ENCODE measurements at places on chromosomes 4 and X.

DNA sequence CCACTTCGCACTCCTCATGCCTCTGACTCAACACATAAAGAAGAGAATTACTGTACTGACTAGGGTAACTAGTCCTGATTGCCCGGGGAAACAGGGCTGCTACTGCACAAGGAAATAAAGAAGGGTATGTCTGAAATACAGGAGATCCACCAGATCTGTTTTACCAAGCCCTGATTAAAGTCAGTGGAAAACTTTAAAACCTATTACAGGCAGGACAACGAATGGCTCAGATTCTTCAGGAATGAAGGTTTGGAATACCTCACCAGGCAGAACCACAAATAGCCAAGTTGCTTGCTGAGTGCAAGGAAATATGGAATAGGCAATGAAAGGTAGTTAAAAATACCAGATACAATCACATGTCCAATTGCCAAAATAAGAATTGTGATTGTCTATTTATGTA, 17.3 kb downstream of the LAMTOR3 start:
- DNase-seq, result no peak

DNA sequence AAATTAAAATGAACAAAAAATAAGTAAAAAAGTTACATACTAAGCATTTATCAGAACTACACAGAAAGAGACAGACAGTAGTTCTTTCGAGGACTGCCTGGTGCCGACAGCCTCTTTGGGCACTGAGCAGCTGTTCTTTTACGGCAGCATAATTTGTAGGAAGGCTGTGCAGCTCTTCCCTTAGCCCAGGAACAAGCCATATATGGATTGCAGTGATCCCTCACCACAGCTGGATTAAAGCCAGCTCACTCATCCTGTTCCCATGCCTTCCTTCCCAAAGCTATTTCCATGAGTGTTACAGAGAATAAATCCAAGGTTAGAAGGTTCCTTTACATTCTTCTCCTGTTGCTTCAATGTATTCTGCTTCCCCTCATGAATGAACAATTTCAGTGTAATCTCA, 71.7 kb downstream of the DDX60L start:
- DNase-seq, result peak; percentile 99

GRCh38 chrX:23752740-23753415, 9.8 kb upstream of the ACOT9 start:
- DNase-seq, result peak; percentile 77

- peak; percentile 7 for DNase-seq
Measured at GRCh38 chr4:182808673-182809416, 108.3 kb downstream of the DCTD start.

- peak; percentile 47 for DNase-seq
Measured at GRCh38 chr4:95256108-95256835, 292.5 kb downstream of the UNC5C start.

GRCh38 chrX:152601848-152602616, 35.7 kb upstream of the GABRQ start:
- DNase-seq, result no peak

- DNase-seq, result no peak
Measured at GRCh38 chrX:2549876-2550275, 49.1 kb upstream of the DHRSX start.

- no peak for DNase-seq
Measured at GRCh38 chr4:46994007-46994405, 625 bp upstream of the GABRA4 start.

DNA sequence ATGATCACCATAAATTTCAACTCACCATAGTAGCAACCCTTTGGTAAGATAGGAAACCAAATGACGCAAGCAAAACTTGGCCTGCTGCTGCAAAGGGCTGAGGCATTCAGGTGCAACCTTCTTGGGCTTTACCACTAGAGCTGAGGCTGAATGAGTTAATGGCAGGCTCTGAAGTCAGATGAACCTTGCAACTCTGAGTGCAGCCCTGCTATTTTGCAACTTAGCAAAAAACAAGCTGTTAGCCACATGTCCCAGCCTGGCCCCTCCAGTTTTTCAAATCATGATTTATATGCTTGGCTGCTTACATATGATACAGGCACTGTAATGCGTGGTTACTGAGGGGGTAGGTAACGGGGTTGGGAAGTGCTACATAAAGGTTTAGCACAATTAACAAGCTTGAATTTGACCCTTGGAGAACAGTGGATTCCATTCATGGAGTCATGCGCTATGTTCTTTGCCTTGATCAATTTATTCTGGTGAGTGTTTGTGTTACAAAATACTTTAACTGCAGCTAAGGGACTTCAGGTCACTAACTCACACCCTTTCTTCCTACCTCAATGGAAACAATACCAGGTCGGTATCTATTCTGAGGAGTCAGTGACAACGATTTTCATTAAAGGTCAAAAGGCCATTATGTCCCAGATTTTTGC, 80.5 kb upstream of the PPARGC1A start:
- no peak for DNase-seq

DNA sequence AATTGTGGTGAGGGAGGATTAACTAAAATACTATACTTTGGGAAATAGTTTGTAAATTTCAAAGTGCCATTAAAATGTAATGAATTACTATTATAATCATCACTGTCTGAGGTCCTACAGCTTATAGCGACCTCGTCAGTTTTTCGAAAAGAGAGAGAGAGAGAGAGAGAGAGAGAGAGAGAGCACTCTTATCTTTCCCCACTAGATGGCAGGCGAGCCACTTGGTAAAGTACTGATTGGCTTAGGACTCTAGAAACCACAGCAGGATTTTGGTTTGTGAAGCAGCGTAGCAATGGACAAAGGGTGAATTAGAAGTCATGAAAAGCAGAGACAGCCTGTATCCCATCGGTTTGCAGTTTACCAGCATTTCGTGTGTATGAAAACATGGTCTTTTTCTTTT, 52.5 kb downstream of the LINC00632 start:
- peak; percentile 66 for DNase-seq

DNA sequence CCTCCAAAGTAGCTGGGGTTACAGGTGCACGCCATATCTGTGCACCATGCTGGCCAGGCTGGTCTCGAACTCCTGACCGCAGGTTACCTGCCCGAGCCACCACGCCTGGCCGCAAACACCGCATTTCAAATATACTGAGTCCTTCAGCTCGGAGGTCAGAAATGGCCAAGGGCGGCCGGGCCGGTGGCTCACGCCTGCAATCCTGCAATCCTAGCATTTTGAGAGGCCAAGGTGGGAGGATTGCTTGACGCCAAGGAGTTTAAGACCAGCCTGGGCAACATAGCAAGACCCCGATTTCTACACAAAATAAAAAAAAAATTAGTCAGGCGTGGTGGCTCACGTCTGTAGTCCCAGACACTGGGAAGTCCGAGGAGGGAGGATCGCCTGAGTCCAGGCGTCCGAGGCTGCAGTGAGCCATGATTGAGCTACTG, 71.9 kb upstream of the PPP2R3B start:
- no peak for DNase-seq

- peak; percentile 54 for DNase-seq
Measured at GRCh38 chr4:37661772-37662171, 24.4 kb downstream of the RELL1 start.

DNA sequence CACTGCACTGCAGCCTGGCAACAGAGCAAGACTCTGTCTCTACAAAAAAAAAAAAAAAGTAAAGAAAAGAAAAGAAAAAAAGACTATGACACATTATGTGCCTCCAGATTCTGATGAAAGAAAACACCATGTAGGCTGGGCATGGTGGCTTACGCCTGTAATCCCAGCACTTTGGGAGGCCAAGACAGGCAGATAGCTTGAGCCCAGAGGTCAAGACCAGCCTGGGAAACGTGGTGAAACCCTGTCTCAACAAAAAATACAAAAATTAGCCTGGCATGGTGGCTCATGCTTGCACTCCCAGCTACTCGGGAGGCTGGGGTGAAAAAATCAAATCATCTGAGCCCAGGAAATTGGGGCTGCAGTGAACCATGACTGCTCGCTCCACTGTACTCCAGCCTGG, 19.4 kb downstream of the THOC2 start:
- no peak for DNase-seq

GRCh38 chr4:19776021-19776459, 475.7 kb upstream of the SLIT2 start:
- peak; percentile 82 for DNase-seq

DNA sequence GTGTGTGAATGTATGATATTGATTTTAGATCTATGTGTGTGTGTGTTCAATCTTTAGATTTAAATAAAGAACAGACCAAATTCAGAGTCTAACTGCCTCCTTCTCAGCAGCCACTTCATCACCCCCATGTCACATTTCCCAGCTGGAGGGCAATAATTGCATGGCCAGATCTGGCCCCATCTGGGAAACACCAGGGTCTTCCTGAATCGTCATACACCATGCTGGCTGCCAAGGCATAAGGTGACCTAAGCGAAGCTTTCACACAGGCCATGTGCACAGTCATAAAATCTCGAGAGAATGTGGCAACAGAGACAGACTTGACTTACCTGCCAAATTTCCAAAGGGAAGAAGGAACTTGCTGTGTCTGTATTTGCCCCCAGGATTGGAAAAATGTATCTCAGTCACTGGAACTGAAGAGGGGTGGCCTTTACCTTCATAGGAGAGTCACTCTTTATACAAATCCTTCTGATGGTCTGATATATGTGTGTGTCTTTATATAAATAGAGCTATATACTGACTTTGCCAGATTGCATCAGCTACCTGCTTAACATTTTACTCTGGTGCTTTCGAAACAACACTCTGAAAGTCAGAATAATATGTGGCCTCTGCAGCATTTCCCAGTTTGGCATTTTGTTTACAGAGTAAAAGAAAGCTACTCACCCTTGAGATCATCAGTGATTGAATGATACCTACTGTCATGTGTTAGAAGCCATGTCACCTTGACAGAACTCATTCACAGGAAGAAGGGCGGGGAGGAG, at the start of gene PLAC1:
TSS of gene PLAC1 (minus strand) at position 470 of the 758 bp plus-strand sequence. CDS start 91,789 bp downstream, outside the sequence.
- DNase-seq, result no peak

GRCh38 chrX:76971393-76972376, 475.5 kb upstream of the FGF16 start:
- no peak for DNase-seq

GRCh38 chr4:103097112-103097511, 2.5 kb downstream of the BDH2 start:
- no peak for DNase-seq

DNA sequence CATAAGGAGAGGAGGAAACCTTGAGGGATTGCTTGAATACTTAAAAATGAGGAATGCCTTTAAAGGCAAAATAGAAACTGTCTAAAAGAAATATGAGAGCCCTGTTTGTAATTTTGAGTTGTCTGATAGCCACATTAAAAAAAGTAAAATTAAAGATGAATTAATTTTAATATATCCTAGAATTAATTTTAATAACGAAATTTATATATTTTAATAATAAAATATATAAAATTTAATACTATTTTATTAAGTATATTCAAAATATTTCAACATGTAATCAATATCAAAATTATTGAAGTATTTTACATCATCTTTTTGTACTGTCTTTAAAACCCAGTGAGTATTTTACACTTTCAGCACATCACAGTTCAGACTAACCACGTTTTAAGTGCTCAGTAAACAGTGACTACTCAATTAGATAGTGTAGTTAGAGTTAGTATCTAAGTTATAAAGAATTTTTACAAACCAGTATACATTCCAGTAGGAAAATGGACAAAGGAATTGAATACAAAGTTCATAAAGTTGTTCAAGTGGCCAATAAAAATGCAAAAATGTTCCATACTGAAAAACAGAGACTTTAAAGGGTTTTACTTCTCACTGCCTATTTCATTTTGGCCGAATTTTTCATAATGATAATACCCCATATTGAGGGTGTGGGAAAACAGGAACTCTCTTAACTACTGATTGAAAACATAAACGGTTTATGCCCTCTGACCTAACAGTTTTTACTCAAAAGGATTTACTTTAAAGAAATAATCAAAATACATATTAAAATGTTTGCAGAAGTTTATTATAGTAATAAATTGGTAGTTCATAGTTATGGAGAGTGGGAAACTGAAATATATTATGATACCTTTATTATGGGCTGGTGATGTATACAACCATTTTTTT, 2.9 kb downstream of the SLC30A9 start:
- DNase-seq, result no peak

DNA sequence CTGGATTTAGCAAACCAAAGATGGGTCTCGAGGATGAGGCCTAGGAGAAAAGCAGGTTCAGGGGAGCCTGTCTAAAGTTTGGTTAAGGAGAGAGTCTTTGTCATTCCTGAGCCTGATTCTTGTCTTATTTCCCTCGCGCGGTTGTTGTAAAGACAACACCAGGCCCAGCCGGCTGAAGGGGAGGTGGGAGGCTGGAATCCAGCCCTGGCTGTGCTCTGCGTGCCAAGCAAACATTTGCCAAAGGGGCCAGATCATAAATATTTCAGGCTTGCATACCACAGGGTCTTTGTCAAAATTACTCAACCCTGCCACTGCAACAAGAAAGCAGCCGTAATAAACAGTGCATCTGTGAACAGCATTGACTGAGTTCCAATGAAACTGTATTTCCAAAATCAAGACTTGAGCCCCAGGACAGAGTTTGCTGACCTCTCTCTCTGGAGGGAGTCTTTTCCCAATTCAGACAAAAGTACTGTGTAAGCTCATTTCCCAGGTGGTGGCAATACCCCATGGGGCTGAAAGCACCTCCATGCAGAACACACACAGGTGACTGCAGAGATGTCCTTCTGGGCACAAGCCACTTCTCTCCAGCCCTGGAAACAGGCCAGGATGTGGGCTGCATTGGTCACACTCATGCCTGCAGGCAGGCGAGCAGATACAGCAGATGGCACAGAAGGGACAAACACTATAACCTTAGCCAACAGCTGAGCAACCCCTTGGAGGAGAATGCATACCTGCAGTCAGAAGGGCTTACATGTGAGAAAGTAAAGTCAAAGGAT, 320.3 kb downstream of the STK32B start:
- DNase-seq, result peak; percentile 95

GRCh38 chr4:153151535-153152455, 52.4 kb upstream of the TRIM2 start:
- DNase-seq, result peak; percentile 43

DNA sequence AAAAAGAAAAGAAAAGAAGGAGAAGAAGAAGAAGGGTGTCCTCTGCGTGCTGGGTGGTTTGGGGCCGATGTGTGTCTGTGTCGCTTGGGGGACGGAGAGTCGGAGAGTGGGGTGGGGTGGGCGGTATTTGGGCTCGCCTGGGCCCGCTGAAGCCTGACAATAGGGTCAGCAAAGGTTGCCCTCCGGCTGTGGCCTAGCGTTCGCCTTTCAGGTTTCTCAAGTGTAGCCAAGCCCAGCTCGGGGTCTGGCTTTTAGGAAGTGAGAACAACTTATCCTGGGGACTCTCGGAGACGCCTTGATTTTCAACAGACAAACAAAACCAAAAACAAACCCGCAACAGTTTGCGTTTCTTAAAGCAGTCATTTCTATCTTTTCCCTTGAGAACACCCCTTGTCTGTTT, 4.1 kb upstream of the SOX3 start:
- no peak for DNase-seq

DNA sequence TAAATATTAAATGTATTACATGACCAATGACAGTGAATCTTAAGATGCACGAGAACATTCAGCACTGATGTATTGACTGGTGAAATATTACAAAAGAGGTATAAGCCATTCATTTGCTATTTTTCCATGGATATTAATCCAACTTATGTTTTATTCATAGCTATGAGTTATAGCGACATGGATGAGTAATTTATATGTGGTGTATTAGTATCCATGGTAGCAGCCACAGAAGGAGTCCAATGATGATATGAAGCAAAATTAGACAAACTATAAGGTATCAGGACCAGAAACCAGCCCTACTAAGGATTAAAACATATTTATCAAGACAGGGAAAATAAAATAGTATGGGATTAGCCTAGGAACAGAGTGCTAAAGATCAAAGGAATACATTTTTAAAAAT, 50.7 kb downstream of the THAP9 start:
- peak; percentile 8 for DNase-seq

GRCh38 chr4:86640469-86640868, 46.4 kb downstream of the PTPN13 start:
- DNase-seq, result no peak

All from fibroblast of skin of back (primary cell).